Naive thymus-derived CD4-positive, alpha-beta T cell (primary cell): ENCODE measurements at places on chromosomes 3 and 15. TPM values are rescaled to one million over a fixed set of nuclear protein-coding genes. Genes with fewer than 3 reads are reported as not detected.

DPH6 gene
- total RNA-seq = 14.8 and 16.6 TPM in 2 replicates

PPP1R14D gene
- total RNA-seq = not detected in 2 replicates

ZNF660 gene
- 0.38 TPM for total RNA-seq

CTXN2 gene
- not detected for total RNA-seq

MNS1 gene
- 0.24 TPM for total RNA-seq

CCR3 gene
- total RNA-seq = 2.4 TPM

APOD gene
- not detected for total RNA-seq

DNA sequence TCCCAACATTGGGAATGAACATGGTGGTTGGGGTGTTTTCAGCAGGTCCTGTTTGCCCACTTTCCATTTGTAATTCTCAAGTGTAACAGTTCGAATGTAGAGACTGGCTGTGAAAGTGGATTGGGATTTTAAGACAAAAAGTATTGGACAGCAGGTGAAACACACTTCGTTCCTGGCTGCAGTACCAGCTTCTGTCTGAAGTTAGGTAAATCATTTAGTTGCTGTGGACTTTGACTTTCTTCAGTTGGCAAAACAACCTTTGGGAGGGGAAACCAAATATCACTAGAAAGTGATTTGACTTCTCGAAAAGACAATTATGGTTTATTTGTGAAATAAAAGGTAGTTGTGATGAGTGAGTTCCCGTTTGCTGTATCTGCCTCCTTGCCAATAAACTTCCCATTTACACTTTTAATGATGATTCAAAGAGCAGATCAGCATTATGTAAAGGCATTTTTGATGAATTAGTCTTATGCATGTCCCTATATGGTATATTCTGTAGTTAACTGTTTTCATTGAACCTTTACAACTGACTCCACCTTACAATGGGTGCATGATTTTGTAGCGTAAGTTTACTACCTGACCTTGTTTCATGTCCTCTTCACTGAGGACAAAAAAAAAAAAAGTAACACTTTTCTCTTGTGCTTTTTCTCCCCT is 34.0 kb downstream of the FNDC3B start:
- DNase-seq = no peak
- no peak overlapping the region for H3K27ac ChIP-seq
- H3K27me3 ChIP-seq = no peaks in the 10 kb centered on the region
- H3K4me1 ChIP-seq = no peaks in the 10 kb centered on the region
- no peak overlapping the region for H3K4me3 ChIP-seq

DNA sequence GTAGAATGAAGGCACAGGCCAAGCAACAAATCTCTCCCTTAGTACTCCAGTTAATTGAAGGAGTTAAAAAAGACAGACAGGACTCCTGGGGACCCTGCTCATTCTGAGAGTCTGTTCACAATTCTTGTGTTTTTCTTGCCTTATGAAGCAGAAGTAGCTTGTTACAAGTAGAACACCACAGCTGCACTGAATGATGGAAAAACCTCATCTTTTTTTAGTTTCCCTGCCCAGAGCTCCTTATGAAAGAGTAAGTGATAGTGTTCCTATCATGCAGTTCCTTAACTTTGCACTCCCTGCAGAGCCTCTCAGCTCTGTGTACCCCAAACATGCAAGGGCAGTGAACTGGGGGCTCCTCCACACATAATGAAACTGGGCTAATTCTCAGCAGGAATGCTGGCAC is 95.5 kb downstream of the ALDH1A2 start:
- H3K4me3 ChIP-seq = no peak overlapping the region
- H3K27me3 ChIP-seq = no peaks in the 10 kb centered on the region
- no peak overlapping the region for H3K27ac ChIP-seq
- no peaks in the 10 kb centered on the region for H3K4me1 ChIP-seq

DNA sequence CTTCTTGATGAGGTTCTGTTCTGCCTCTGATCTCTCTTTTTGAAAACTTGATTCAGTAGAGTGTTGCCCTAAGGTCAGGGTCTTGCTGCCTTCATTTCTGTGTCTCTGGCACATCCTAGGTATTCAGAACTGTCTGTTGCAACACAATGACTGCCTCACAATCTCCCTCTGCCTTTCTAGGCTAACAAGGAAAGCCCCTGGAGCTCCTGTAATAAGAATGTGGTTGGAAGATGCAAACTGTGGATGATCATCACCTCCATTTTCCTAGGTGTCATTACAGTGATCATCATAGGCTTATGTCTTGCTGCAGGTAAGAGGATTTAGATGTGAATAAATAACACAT is 7.0 kb downstream of the C3orf52 start:
- no peak overlapping the region for H3K4me3 ChIP-seq
- H3K27ac ChIP-seq = no peak overlapping the region
- H3K36me3 ChIP-seq = no peaks in the 10 kb centered on the region
- H3K27me3 ChIP-seq = no peaks in the 10 kb centered on the region

DNA sequence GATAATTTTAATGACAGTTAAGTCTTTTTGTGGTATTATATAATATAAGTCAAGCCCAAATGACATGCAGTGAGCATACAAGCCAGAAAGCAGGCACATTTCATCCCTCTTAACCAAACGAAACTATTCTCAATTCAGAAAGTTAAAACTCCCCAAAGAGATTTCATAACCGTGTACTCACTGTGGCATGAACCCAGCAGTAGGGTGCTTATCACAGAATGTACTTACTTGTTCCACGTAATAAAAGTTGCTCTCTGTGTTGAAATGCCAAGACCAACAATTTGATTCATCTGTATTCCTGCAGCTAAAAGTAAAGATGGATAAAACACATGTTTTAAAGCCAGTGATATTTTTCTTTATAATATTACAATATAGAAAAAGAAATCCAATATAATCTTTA is 12.1 kb downstream of the GK5 start:
- no peaks in the 10 kb centered on the region for H3K36me3 ChIP-seq
- DNase-seq = no peak
- H3K27me3 ChIP-seq = no peaks in the 10 kb centered on the region
- H3K4me3 ChIP-seq = no peak overlapping the region
- H3K4me1 ChIP-seq = no peaks in the 10 kb centered on the region
- H3K27ac ChIP-seq = no peak overlapping the region

GRCh38 chr15:68812069-68812468 is 8.6 kb downstream of the ANP32A start:
- no peak overlapping the region for H3K4me3 ChIP-seq
- peaks cover 39% of the 10 kb centered on the region for H3K4me1 ChIP-seq
- H3K27me3 ChIP-seq = no peaks in the 10 kb centered on the region
- no peak overlapping the region for H3K27ac ChIP-seq
- H3K36me3 ChIP-seq = no peaks in the 10 kb centered on the region

GRCh38 chr3:5607581-5607980 is 420.1 kb downstream of the EDEM1 start:
- H3K4me3 ChIP-seq = no peak overlapping the region
- H3K27me3 ChIP-seq = no peaks in the 10 kb centered on the region
- H3K36me3 ChIP-seq = no peaks in the 10 kb centered on the region
- no peak for DNase-seq

DNA sequence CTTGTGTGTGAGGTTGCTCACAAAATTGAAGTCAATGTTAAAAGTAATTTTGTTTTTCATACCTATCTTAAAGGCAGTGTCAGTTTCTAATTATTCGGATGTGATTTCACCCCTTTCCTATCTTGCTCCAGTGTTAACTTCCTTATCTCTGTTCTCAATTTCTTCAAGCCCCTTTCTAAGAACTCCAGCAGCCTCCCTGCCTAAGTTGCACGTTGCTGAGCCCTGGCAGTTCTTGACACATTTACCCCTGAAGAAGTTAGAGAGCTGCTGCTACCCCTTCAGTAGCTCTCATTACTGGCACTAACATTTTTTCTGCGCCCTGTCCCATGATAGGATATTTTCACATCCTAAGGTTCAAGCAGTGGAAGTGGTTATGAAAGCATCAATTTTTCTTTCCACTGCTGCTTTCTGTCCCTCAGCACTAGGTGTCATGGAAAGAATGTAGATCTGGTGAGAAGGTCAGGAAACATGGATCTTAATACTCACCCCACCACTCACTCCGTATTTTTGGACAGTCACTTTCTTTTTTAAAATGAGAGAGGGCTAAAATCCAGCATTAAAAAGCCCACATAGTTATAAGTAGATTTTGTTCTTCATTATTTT is 62.9 kb downstream of the OPA1 start:
- H3K27me3 ChIP-seq = no peaks in the 10 kb centered on the region
- no peak overlapping the region for H3K4me3 ChIP-seq
- H3K4me1 ChIP-seq = no peaks in the 10 kb centered on the region
- peaks cover 13% of the 10 kb centered on the region for H3K36me3 ChIP-seq
- no peak for DNase-seq

- H3K4me3 ChIP-seq = no peak overlapping the region
- no peaks in the 10 kb centered on the region for H3K36me3 ChIP-seq
- H3K4me1 ChIP-seq = no peaks in the 10 kb centered on the region
- DNase-seq = no peak
Observed at GRCh38 chr3:29771602-29772001, 490.7 kb downstream of the RBMS3 start.

DNA sequence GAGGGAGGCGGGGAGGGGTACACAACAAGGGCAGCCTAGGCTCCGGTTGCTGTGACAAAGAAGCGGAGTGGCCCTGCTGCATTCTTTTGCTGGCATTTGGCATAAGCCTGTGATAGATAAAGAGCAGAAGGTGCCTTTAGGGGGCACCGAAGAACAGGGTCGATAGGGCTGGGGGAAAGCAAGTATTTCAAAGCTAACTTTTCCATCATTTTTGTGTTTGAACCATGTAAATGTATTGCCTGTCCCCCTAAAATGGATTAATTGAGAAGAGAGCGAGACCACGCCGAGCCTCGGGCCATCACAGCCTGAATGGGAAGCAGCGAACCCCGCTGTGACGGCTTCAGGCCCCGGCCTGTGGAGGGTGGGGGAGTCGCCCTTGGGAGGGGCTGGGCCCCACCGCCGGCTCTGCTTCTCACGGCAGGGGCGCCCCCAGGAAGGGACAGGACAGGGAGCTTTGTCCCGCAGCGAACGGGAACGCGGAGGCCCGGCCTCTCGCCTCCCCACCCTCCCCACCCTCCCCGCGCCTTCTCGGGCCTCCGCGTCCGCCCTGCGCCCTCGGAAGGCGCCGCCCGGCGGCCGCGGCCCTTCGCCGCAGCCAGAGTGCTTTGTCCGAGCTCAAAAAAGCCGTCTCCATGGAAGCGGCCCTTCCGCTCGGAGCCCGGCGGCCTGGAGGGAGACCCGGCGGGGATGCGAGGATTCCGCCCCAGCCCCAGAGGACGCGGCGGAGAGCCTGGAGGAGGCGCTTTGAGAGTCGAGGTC is 32.4 kb upstream of the ALDH1L1 start:
- H3K36me3 ChIP-seq = no peaks in the 10 kb centered on the region
- peaks cover 6% of the 10 kb centered on the region for H3K27me3 ChIP-seq
- no peak overlapping the region for H3K27ac ChIP-seq
- DNase-seq = no peak
- no peaks in the 10 kb centered on the region for H3K4me1 ChIP-seq

- H3K36me3 ChIP-seq = no peaks in the 10 kb centered on the region
- H3K27ac ChIP-seq = no peak overlapping the region
- no peak overlapping the region for H3K4me3 ChIP-seq
- no peaks in the 10 kb centered on the region for H3K27me3 ChIP-seq
- H3K4me1 ChIP-seq = no peaks in the 10 kb centered on the region
- DNase-seq = no peak
Observed at GRCh38 chr15:33451385-33451784, 140.6 kb downstream of the RYR3 start.

DNA sequence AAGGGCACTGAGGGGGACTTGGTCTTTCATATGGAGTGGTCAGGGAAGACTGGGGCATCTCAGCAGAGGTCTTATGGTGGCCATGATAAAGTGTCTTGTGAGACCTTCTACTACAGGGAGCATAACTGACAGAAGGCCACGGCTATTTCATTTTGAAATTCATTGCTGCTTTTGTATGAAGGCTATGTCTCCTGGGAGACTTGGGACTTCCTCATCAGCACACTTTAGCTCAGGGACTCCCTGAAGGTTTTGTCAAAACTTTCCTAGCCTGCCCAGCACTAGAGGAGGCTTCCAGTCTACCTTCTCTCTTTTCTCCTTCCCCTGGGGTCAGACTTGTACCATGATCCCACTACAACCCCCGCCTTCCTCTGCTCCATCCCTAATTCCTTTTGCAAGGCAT is 77.2 kb upstream of the RASGRF1 start:
- H3K36me3 ChIP-seq = no peaks in the 10 kb centered on the region
- no peaks in the 10 kb centered on the region for H3K27me3 ChIP-seq
- H3K27ac ChIP-seq = no peak overlapping the region
- DNase-seq = no peak
- no peak overlapping the region for H3K4me3 ChIP-seq

- H3K27ac ChIP-seq = no peak overlapping the region
- no peak for DNase-seq
- peaks cover 25% of the 10 kb centered on the region for H3K36me3 ChIP-seq
Observed at GRCh38 chr3:9704347-9705322, 1.0 kb downstream of the CPNE9 start.

- no peaks in the 10 kb centered on the region for H3K36me3 ChIP-seq
- peak overlapping the region; percentile 65 for H3K4me3 ChIP-seq
- H3K27me3 ChIP-seq = no peaks in the 10 kb centered on the region
Observed at GRCh38 chr15:43132830-43133429, 456 bp upstream of the TMEM62 start.

- H3K4me3 ChIP-seq = peak overlapping the region; percentile 77
- no peaks in the 10 kb centered on the region for H3K36me3 ChIP-seq
- peaks cover 20% of the 10 kb centered on the region for H3K4me1 ChIP-seq
- peak; percentile 80 for DNase-seq
Observed at GRCh38 chr3:27712136-27713077, 9.7 kb downstream of the EOMES start.

DNA sequence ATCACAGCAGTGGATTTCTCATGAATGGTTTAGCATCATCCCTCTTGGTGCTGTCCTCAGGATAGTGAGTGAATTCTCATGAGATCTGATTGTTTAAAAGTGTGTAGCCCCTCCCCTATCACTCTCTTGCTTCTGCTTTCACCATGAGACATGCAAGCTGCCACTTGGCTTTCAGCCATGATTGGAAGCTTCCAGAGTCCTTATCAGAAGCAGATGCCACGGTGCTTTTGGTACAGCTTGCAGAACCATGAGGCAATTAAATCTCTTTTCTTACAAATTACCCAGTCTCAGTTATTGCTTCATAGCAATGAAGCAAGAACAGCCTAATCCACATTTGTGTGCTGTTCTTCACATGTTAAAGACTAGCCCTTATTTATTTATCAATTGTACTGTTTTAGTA is 495.2 kb upstream of the EPHA6 start:
- no peaks in the 10 kb centered on the region for H3K4me1 ChIP-seq
- H3K27me3 ChIP-seq = no peaks in the 10 kb centered on the region
- no peaks in the 10 kb centered on the region for H3K36me3 ChIP-seq
- no peak overlapping the region for H3K27ac ChIP-seq
- H3K4me3 ChIP-seq = no peak overlapping the region
- no peak for DNase-seq

GRCh38 chr15:70376929-70377691 is 279.4 kb upstream of the TLE3 start:
- no peak overlapping the region for H3K4me3 ChIP-seq
- no peaks in the 10 kb centered on the region for H3K4me1 ChIP-seq
- H3K27me3 ChIP-seq = peaks cover 3% of the 10 kb centered on the region
- no peak overlapping the region for H3K27ac ChIP-seq
- no peak for DNase-seq
- no peaks in the 10 kb centered on the region for H3K36me3 ChIP-seq
